ENCODE measurements at places on chromosomes 5 and 9. TPM values are rescaled to one million over a fixed set of nuclear protein-coding genes. Genes with fewer than 3 reads are reported as not detected.

DNA sequence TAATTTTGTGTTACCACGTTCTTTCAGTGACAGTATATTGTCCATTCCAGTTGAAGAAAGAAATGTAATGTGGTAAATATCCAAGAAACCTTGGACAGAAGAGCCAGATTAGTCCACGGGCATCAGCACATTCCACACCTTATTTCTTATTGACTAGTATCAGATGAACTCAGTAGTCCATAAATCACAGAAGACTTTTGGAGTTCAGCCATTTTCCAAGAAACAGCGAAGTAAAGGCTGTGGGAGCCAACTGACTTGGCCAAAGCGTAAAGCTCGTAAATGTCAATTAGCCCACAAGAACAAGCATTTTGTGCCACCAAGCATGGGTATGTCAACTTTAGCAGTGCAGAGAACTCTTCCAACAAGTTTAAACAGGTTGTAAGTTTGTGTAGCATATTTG lies 60.2 kb upstream of the STARD4 start:
- DNase-seq = no peak

The CCDC192 gene
- total RNA-seq = not detected

The ISL1 gene
- total RNA-seq = not detected

The PCDHGC5 gene
- not detected for total RNA-seq

GRCh38 chr5:165079389-165079788 lies 1574.0 kb downstream of the MAT2B start:
- no peak for DNase-seq

DNA sequence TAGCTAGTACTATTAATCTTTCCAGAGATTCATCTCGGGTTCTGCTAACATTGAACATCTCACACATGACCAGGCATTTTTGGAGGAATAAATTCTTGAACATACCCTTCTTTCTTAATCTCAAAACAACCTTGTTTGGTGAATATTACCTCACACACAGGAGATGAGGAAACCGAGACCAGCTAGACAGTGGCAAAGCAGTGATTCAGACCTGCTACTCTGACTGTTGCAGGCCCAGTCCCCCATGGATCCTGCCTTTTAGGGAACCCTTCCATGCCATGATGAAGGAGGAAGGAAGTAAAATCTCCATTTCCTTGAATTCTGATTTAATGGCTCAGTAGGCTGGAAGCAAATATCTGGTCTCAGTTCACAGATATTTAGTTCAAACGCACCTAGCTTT lies 2.6 kb downstream of the PCSK5 start:
- no peak for DNase-seq

- no peak for DNase-seq
Measured at GRCh38 chr9:138022756-138023393, 145.3 kb downstream of the CACNA1B start.

GRCh38 chr5:1104327-1105006 lies 7.4 kb downstream of the SLC12A7 start:
- DNase-seq = peak; percentile 65

DNA sequence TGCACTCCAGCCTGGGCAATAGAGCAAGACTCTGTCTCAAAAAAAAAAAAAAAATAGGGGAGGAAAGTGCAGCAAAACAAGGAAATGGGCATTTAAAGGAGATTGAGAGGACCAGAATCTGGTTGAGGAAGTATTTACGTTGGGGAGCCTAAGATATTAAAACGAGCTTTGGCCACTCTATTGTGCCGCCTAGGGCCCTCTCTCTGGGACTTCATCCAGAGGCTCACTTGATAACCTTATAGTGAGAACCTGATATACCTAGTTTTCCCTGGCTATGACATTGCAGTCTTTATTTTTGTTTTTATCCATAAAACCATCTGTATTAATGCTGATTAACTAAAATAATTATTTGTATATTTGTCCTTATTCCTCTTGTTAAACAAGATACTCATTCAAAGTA lies 213.6 kb downstream of the SAXO1 start:
- DNase-seq = no peak

- DNase-seq = no peak
Measured at GRCh38 chr9:72772661-72773060, 180.2 kb downstream of the ALDH1A1 start.

DNA sequence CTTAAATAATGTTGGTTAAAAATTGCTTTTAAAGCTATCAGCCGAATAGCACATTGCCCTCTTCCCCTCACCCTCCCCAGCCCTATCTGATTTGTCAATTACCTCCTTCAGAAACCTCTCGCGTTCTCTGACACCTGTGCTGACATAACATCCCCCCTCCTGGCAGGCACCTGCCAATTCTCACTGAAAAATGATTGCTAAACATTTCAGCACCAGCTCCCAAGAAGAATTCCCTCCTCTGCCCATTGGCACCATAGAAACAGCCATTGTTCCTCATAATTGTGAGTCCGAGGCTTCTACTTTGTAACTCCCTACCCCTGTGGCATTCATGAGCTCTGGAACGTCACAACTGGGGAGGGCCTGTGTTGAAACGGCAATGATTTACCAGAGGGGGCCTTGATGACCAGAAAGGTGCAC lies 20.2 kb downstream of the CDH6 start:
- no peak for DNase-seq

The TMEM161B gene
- 32.7 TPM for total RNA-seq

The DRD1 gene
- total RNA-seq = not detected

DNA sequence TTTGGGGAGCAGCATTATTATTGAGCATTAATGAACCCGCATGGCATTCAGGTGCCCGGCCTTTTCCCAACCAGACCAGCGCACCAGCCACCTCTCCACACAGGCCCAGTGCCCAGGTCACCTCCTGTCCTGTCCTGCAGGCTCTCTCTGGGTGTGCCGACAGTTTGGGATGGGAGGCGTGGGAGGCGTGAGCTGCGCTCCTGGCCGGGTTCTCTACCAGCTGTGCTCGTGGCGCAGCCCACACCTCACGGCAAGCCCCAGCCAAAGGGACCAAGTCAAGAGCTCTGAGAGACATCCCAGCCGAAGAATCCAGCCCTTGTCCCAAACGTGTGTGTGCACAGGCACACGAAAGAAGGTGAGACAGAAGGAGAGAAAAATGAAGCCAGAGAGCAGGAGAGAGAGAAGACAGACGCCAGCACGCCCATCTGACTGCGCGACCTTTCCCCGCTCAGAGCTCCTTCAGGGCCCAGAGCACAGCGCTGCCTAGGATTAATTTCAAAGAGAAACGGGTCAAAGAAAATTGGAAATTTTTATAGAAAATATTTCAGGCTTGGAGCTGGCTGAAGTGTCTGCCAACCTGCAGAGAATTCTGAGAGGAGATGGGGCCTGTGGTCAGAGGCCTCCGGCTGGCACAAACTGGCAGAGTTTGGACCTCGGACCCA lies 81.7 kb downstream of the ADAMTS2 start:
- DNase-seq = no peak

The CACFD1 gene
- 0.46 TPM for total RNA-seq

DNA sequence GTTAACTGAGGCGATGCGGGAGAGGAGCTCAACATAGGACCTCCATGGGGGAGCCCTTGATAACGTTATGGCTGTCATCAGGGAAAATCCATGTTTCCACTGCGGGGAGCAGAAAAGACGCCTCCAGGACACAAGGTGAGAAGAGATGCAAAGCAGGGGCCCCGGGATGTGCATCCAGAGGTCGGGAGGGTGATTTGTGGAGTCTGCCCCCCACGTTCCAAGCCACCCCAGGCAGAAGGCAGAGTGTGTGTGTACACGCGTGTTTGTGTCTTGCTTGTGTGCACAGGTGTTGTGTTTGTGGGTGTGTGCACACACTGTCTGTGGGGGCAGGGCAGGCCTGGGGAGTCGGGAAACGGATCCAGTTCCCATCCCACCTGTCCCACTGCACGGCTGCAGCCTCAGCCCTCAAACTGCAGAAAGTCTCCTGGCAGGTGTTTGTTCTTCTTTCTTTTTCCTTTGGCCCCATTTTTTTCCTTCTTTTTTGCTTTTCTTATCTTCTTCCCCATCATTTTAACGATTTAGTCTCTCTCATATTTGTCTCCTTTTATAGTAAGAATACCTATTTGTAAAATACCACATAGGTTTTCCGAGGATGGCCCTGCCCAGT lies 17.4 kb upstream of the PLEKHG4B start:
- no peak for DNase-seq

DNA sequence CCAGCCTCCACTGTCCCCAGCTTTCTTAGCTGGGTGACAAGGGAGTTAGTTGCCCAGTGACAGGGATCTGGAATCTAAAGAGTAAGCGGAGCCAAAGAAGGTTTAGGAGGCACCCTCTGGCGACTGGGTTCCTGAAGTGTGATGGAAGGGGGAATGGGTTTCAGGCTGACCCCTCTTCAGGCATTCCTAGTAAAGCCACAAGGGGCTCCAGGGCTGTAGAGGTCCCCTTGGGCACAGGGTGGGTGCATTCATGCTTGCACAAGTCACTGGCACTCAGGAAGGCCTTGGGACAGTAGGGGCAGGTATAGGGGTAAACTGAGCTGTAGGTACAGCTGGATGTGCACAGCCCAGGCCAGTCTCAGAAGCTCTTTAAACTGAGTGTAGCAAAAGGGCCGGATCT lies 74.2 kb downstream of the CPLANE1 start:
- no peak for DNase-seq
